ENCODE measurements at places on chromosomes 16 and 17.

DNA sequence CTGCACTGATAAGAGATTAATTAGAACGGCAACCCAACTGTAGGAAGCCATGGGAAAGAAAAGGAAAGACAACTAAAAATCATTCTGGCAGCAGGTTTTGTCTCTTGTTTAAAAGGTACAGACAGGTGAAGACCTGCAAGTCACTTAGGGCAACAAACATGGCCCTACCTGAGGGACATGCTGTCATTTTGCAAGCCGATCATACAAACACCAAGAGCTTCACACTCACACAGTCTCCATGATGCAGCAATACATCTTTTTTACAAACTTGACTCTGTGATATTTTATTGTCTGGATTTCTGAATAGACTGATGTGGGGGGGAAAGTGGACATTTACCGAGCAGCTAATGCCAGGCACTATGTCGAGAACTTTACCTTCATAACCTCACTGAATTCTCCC lies 101.8 kb downstream of the PARN start:
- no peak for DNase-seq

- DNase-seq = peak; percentile 60
These were observed 17.0 kb downstream of the MYL4 start for GRCh38 chr17:47225911-47226688.

DNA sequence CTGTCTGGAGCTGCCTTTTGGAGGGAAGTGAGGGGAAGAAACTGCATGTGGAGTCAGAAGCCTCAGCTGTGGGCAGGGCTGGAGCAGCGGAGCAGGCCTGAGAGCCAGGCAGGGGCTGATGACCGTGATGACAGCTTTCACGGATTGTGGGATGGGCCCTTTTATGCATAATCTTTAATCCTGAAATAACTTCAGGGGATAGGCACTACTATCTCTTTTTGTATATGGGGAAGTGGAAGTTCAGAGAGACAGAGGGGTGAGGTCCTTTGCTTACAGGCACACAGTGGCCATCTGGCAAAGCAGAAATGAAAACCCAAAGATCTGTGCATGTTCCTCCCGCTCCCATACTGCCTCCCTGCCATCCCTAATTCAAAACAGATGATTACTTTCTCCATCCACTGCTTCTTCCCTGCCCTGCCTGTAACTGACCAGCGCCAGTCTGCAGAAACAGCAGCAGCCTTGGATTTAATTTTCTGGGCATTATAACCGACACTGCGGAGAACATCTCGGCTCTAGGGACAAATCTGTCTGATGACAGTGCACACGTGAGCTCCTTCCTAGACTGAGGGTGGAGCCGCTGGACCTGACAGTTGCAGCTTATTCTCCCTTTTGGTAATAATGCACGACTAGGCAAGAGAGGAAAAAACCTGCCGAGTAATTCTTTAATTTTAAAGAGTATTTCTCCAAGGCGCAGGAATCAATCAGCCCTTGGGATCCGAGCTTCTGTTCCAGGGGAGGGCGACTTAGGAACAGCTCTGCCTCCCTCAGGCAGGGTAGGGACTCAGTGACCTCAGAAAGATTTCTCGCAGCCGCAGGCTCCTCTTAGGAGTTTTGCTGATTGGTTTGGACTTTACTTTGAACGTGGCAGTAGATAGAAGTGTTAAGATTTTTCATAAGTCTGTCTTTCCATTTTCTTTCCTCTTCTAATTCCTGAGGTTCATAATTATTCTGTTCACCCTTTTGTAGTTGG lies 95.4 kb downstream of the UTP18 start:
- DNase-seq = no peak

GRCh38 chr16:53581784-53582183 lies 78.8 kb upstream of the AKTIP start:
- DNase-seq = no peak

DNA sequence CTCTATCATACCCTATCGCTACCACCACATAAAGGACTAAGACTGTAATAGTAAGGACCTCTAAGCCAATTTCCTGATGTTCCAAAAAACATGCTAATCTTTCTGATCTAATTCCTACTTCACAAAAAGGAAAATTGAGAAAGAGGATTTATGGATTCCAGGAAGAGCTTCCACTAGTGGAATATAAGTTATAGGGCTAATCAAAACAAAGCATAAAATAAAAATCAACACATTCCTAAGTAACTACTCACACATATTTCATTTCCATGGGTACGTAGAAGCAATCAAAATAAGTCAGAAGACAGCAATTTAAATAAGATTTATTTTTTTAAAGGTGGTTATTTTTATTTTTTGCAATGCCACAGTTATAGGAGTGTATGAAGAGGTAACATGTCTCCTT lies 12.4 kb downstream of the CCDC43 start:
- DNase-seq = peak; percentile 78

DNA sequence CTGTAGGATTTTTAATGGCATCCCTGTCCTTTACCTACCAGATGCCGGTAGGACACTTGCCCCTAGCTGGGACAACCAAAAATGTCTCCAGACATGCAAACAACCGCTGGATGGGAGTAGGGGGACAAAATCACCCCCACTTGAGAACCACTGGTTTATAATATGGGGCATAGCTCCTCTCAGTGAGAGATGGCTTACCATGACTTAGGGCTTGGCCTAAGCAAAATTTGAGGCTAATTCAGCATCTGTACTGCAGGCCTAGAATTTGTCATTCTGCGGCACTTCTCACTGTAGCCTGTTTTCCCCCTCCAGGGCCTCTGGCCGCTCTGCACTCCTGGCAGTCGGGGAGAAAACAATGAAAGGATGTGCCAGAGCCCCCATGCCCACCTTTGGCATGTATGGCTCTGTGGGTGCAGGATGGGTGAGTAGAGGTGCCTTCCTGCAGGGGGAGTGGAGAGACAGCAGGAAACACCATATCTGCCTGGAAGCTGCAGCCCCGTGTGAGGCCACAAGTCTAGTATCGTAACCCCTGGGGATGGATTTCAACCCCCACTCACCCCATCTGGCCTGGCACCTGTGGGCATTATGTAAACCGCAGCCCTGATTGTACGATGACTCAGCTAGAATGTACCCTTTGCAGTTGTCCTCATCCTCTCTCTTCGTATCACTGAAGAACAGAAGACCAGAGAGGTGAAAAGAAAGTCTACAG lies 268.1 kb downstream of the SOX9 start:
- DNase-seq = peak; percentile 63

DNA sequence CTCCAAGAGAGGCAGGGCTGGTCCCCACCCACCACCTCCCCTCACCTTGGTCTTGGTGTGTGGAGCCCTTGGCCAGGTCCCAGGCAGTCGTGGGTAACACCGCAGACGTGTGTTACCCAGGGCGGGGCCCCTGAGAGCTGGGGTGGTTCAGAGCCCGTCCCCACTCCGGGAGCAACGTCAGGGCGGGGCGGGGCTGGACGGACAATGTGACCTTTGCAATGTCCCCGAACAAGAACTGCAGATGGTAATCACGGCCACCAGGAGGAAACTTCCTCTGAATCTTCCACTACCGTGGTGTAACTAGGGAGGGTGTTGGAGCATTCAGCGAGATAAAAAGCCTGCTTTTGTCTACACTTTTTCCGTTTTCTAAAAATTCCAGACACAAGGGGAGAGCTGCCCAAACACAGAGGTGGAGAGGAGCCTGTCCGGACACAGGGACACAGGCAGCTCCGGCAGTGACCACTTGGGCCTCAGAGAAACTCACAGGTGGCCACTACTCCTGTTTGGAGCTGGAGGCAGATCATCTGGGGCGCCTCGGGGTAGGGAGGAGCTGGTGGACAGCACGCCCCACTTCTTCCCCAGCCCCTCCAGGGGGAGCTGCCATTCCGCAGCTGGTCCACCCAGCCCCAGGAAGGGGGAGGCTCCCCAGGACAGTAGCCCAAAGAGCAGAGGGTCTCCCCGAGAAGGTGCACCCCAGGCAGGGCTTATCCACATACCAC lies 14.2 kb upstream of the SLC38A10 start:
- peak; percentile 78 for DNase-seq

GRCh38 chr16:57155702-57156350 lies 30.0 kb downstream of the PSME3IP1 start:
- DNase-seq = no peak

GRCh38 chr16:81786321-81786720 lies 7.2 kb downstream of the PLCG2 start:
- no peak for DNase-seq

GRCh38 chr16:70529051-70529777 lies 5.6 kb downstream of the SF3B3 start:
- peak; percentile 77 for DNase-seq

DNA sequence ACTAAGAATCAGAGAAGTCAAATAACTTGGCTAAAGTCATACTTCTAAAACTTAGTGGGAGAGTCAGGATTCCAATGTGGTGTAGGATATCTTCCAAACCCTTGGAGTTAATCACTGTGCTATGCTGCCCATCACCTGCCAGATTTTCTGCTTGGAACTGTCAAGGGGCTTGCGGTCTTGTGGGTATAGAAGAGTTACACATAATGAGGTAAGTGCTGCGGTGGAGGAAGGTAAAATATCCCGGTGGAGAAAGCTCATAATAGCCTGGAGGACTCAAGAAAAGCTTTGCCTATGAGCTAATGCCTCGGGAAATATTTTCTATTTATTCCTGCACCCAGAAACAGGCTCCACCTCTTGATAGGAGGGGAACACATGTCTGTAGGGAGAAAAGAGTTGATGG lies 195.6 kb downstream of the UTP18 start:
- no peak for DNase-seq

DNA sequence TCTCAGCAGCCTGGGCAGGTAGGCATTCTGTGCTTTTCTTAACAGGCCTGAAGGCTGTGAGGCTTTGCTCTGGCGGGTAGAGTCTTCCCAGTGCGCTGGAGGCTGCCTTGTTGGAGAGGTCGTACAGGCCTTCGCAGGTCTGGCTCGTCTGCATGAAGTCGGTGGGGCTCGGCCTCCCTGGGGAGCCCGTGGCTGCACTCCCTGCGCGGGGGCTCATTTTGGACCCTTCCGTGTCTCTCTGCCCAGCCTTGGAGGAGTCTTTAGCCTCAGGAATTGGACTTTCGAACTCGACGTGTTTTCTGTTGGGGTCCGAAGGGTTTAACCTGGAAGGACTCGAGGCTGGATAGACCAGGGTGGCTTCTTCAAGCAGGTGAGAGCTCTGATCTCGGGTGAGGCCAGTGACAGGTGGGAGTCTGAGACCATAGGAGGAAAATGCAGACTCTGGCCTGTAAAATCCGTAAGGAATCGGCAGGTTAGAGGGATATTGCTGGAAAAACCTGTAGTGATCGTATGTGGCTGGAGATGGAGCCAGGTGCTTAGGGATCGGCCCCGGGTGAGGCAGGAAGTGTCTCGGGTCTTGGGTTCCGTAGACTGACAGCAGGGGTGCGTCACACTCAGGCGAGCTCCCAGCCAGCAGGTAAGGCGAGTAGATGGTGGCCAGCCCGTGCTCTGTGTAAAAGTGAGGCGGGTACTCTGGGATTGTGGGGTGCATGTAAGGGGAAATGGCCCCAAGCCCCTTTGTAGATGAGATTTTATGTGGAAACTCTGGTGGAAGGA lies 8.6 kb downstream of the ZNF750 start:
- DNase-seq = no peak

- no peak for DNase-seq
These were observed 8.2 kb downstream of the NPTX1 start for GRCh38 chr17:80468242-80468641.

DNA sequence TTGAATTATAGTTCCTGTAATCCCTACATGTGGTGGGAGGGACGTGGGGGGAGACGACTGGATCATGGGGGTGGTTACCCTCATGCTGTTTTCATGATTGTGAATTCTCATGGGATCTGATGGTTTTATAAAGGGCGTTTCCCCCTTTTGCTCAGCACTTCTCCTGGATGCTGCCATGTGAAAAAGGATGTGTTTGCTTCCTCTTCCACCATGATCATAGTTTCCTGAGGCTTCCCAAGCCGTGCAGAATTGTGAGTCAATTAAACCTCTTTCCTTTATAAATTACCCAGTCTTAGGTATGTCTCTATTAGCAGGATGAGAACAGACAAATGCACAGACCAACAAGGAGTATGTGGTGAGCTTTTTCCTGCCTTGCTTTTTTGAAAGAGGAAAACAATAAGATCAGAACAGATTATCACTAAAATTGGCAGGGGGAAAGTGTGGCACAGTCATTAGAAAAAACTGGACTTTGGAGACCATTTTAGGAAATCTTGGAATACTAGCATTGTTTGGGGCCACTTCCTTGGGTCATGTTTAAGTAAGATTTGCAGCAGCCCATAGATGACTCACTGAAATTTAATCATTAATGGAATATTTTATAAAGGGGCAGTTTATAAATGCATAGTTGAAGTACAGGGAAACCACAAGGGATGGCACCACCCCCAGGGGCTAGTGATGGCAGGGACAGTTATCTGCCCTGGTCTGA lies 352.8 kb downstream of the CDH13 start:
- no peak for DNase-seq

DNA sequence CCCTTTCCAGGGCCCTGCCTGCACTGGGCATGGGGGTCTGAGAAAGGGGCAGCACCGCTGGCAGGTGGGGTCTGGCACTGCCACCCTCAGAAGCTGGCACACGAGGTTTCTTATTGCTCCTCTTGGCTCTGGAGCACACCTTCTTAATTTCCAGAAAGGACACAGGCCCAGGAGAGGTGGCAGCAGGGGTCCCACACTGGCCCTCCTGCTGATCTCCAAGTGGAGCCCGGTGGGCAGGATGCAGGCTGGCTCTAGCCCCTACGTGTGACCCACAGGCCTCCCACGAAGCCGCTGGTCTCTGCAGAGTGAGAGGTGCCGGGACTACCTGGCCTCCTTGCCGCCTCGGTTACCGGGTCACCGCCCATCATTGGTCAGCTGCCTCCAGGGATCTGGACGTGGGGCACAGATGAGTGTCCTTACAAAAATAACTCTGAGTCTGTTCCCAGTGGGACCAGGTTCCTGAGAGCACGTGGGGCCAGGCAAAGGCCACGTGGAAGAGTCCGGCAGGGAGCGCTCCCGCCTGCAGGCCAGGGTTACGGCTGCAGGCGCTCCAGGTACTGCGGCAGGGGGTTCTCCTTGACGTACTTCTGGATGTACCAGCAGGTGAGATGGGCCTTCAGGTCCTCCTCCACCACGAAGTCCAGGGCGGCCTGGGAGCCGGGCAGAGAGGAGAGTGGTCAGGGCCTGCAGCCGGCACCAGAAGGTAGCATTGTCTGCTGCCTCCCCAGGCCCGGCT lies 10.3 kb downstream of the NATD1 start:
- no peak for DNase-seq

GRCh38 chr17:78805301-78805700 lies 23.2 kb upstream of the CYTH1 start:
- DNase-seq = no peak

DNA sequence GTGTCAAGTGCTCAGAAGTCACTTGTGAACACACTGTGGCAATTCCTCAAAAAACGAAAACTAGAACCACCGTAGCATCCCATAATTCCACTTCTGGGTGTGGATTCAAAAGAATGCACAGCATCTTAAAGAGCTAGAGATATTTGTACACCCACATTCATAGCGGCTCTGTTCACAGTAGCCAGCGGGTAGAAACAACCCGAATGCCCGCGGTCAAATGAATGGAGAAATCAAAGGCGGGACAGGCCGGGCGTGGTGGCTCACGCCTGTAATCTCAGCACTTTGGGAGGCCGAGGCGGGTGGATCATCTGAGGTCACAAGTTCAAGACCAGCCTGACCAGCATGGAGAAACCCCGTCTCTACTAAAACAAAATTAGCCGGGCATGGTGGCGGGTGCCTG lies 337.5 kb downstream of the SEC14L1 start:
- no peak for DNase-seq

- DNase-seq = no peak
These were observed 3.3 kb upstream of the SLC38A8 start for GRCh38 chr16:84045818-84046470.

- DNase-seq = no peak
These were observed 160.7 kb downstream of the IRX5 start for GRCh38 chr16:55091213-55091870.
